ENCODE measurements at places on chromosomes 3 and 15.

DNA sequence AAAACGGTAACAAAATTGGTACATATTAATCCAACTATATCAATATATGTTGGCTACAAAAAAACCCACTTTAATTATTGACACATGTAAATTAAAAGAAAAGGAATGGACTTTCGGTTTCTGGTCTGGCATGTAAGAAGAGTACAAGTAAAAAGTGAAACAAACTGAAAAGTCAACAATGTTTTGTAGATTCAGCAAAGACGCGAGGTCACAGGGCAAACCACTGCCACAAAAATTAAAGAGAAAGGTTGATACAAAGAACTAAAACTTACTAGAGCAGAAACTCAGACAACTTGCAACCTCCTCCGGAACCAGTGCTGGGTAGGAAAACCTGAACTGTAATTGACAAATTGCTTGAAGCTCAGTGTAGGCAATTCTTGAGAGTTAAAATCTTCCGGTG lies 110.6 kb upstream of the ARPP21 start:
- no peak for DNase-seq

GRCh38 chr15:38636597-38636996 lies 72.0 kb upstream of the RASGRP1 start:
- DNase-seq, result no peak

- peak; percentile 86 for DNase-seq
Measured at GRCh38 chr3:8607234-8608040, 37.2 kb downstream of the SSUH2 start.

DNA sequence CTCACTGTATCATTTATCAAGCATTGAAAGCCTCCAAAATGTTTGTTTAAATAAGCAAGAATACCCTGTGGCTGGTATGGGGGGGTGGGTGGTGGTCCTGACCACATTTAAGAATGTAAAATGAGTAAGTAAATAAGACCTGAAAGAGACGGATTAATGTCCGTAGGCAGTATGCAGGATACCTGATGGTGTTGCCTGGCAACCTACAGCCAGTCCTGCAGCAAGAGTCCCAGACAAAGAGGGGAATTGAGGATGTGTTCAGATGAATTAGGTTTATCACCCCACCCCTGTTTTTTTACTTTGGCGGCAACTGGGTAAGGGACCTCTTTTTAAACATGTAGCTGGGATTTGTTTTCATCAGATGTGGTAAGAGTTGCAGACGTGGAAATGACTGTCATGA lies 99.8 kb upstream of the BFSP2 start:
- no peak for DNase-seq

GRCh38 chr15:29550834-29551465 lies 271.3 kb downstream of the TJP1 start:
- no peak for DNase-seq

- no peak for DNase-seq
Measured at GRCh38 chr3:166570102-166570501, 732.9 kb upstream of the BCHE start.

GRCh38 chr3:187954516-187954872 lies 199.5 kb upstream of the LPP start:
- DNase-seq, result no peak
